ENCODE measurements at places on chromosomes 12 and 14. TPM values are rescaled to one million over a fixed set of nuclear protein-coding genes. Genes with fewer than 3 reads are reported as not detected.

Gene GALNT8
- not detected for total RNA-seq

Gene DNAI7
- not detected for total RNA-seq

Gene CPNE6
- not detected for total RNA-seq

DNA sequence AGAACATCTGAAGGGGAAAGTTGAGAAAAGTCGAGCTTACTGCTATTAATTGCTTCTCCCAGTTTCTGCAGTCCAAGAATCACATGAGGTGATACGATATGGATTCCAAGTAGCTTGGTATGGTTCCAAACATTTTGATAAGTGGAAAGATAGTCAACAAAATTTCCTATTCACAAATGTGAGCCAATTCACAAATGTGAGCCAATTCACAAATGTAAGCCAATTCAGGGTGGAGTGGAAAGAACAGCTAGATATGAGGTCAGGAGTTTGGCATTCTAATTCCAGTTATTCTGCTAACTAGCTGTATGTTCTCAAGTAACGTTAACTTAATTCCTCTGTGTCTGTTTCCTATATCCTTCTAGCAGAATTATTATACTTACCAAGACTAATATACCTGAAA is 37.6 kb upstream of the DHRS4 start:
- DNase-seq: no peak

DNA sequence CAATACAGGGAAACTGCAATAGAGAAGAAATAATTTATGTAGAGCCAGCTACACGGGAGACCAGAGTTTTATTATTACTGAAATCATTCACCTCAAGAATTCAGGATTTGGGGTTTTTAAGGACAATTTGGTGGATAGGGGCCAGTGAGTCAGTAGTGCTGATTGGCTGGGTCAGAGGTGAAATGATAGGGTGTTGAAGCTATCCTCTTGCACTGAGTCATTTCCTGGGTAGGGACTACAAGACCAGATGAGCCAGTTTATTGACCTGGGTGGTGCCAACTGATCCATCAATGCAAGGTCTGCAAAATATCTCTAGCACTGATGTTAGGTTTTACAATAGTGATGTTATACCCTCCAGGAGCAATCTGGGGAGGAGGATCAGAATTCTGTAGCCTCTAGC is 486.3 kb downstream of the LRIG3 start:
- peak; percentile 78 for DNase-seq

- DNase-seq: no peak
Observed at GRCh38 chr12:124514145-124514995, 53.0 kb downstream of the NCOR2 start.

DNA sequence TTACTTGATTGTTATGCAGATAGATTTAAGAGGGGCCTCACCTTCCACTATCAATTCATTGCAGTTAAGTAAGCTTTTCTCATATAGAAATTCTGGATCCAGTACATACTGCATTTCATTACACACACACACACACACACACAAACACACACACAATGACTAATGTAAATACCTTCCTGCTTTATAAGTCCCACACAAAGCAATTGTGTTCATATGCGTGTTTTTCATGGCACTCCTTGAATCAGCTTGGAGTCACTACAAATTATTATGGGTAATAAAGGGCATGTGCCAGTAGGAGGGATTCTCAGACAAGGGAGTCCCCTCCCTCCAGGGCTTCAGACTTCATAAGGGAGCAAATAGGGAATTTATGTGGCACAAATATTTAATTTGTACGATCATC is 4.5 kb downstream of the MIPOL1 start:
- DNase-seq: no peak

- DNase-seq: no peak
Observed at GRCh38 chr12:90954921-90955320, at the start of gene CCER1. Gene CCER1, minus strand, starts transcription at chr12:90955176. Its CDS starts 434 bp downstream, at chr12:90954742.

Measured in A172 (cell line).